ENCODE measurements at places on chromosomes 6 and 20. TPM values are rescaled to one million over a fixed set of nuclear protein-coding genes. Genes with fewer than 3 reads are reported as not detected.

The CDH22 gene
- 0.21 TPM for total RNA-seq

The MAN1A1 gene
- total RNA-seq: 245 TPM

The CD24 gene
- 283 TPM for total RNA-seq

The PROKR2 gene
- total RNA-seq: not detected

The BCLAF1 gene
- 253 TPM for total RNA-seq

The SLC22A2 gene
- total RNA-seq: not detected

The RAET1G gene
- total RNA-seq: 1.2 TPM

The PACRG gene
- 5.6 TPM for total RNA-seq

The ADAM33 gene
- total RNA-seq: 88.2 TPM

The PRL gene
- not detected for total RNA-seq

The ANKEF1 gene
- 1.7 TPM for total RNA-seq

The HLA-DPA1 gene
- total RNA-seq: 25.4 TPM

The OPRM1 gene
- total RNA-seq: 1.2 TPM

The MMP24 gene
- total RNA-seq: 1.5 TPM

The HAO1 gene
- total RNA-seq: not detected

The C20orf202 gene
- total RNA-seq: 0.21 TPM

The HLA-F gene
- total RNA-seq: 12.5 TPM

The ROS1 gene
- total RNA-seq: not detected

The GSTA5 gene
- total RNA-seq: not detected

The MRAP2 gene
- total RNA-seq: 5.6 TPM

The MUCL3 gene
- not detected for total RNA-seq

The DDX43 gene
- 0.42 TPM for total RNA-seq

The EYA2 gene
- total RNA-seq: 2.2 TPM

The ZBTB12 gene
- 4.8 TPM for total RNA-seq

The KCNK15 gene
- 0.21 TPM for total RNA-seq

The SLC24A3 gene
- total RNA-seq: 12.6 TPM

The CLPSL2 gene
- not detected for total RNA-seq

The DNAAF9 gene
- total RNA-seq: 28.1 TPM

The GGTLC1 gene
- total RNA-seq: not detected

The GFOD1 gene
- total RNA-seq: 13.7 TPM

The TPD52L1 gene
- 23.6 TPM for total RNA-seq

The NT5E gene
- total RNA-seq: 36.9 TPM

The PKIB gene
- 5.1 TPM for total RNA-seq

The BNIP5 gene
- total RNA-seq: not detected

The SEMG1 gene
- total RNA-seq: not detected

The GPSM3 gene
- total RNA-seq: 2.2 TPM

The CNPY3 gene
- total RNA-seq: 15.8 TPM

The PPP1R3G gene
- 4.7 TPM for total RNA-seq

The CALHM5 gene
- 8.6 TPM for total RNA-seq

The WFDC12 gene
- total RNA-seq: not detected

The FAM209B gene
- not detected for total RNA-seq

The PDE7B gene
- total RNA-seq: 34.2 TPM

The CD93 gene
- total RNA-seq: 72.8 TPM

The MLN gene
- total RNA-seq: not detected

The HDGFL1 gene
- not detected for total RNA-seq

The CDH26 gene
- total RNA-seq: 4.1 TPM

The SUMO4 gene
- total RNA-seq: 14.6 TPM

The ZC2HC1B gene
- total RNA-seq: not detected

The ESR1 gene
- 6.9 TPM for total RNA-seq

The DNAH8 gene
- 1.5 TPM for total RNA-seq

The RAB44 gene
- total RNA-seq: 0.26 TPM

The ARMH2 gene
- total RNA-seq: not detected

The BTNL2 gene
- total RNA-seq: not detected

The RGL2 gene
- 44.0 TPM for total RNA-seq

The MOG gene
- not detected for total RNA-seq

The SIRPB2 gene
- total RNA-seq: 1.2 TPM

The CST1 gene
- not detected for total RNA-seq

The BTN3A1 gene
- 39.8 TPM for total RNA-seq
